Pancreas (tissue), 10 donors: ENCODE measurements at places on chromosomes 2 and 18. TPM values are rescaled to one million over a fixed set of nuclear protein-coding genes. Genes with fewer than 3 reads are reported as not detected.

- no peak for DNase-seq
Observed at GRCh38 chr2:102357937-102358336, 2.3 kb downstream of the IL18R1 start.

GRCh38 chr2:218732761-218733158, 22.1 kb downstream of the TTLL4 start:
- no peak for DNase-seq

- no peak for DNase-seq
Observed at GRCh38 chr2:129331638-129332037, 647.8 kb upstream of the RAB6C start.

GRCh38 chr2:62495761-62496160, 10.2 kb downstream of the TMEM17 start:
- no peak for DNase-seq

- no peak for DNase-seq
Observed at GRCh38 chr2:150767991-150768746, 280.7 kb upstream of the RND3 start.

DNA sequence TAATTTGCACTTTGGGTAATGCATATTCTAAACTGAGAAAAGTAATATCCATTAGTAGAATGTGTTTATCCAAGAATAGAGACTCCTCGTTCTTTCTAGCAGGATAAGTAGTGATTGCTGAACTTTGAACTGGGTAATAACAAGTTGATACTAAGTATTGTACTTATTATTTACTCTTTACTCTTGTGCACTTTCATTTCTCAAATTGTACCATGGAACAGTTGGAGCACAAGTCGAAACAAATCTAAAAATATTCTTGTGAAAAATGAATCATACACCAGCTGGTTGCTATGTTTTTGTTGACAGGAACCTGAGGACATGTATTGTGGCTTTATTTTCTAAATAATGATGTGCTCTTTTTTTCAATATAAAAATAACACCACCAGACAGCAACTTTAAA, 111.9 kb downstream of the RGPD3 start:
- no peak for DNase-seq

DNA sequence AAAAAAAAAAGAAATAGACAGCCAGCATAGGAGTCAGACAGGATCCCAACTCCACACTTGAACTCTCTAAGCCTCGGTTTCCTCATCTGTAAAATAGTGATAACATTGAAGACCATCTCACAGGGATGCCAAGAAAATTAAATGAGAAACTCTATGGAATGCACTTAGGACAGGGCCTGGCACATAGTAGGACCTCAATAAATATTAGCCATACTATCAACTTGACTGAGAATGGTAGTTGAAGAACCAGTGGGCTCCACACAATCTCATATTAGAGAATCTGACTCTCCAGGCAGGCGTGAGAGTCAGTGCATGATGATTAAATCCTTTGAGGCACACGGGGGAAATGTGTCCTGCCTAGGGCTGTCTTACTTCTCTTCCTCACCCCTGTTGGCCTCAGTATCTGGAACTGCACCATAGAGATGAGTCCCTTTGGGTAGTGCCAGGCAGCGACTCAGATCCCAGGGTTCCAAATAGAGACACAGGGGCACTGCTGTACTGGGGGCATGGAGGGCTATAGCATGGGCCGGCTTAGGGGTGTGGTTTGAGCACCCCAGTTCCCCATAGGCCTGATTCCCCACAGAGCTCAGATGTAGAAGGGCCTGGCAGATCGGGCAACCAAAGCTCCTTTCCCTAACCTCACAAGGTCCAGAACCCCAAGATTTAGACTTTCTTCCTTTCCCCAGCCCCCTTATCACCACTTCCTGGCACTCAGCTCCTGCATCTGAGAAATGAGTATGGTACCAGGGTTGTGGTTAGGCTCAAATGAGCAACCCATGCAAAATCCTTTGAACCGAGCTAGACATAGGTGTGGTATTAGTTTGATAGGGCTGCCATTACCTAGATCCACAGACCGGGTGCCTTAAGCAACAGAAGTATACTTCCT, 51.3 kb upstream of the CAB39 start:
- no peak for DNase-seq

DNA sequence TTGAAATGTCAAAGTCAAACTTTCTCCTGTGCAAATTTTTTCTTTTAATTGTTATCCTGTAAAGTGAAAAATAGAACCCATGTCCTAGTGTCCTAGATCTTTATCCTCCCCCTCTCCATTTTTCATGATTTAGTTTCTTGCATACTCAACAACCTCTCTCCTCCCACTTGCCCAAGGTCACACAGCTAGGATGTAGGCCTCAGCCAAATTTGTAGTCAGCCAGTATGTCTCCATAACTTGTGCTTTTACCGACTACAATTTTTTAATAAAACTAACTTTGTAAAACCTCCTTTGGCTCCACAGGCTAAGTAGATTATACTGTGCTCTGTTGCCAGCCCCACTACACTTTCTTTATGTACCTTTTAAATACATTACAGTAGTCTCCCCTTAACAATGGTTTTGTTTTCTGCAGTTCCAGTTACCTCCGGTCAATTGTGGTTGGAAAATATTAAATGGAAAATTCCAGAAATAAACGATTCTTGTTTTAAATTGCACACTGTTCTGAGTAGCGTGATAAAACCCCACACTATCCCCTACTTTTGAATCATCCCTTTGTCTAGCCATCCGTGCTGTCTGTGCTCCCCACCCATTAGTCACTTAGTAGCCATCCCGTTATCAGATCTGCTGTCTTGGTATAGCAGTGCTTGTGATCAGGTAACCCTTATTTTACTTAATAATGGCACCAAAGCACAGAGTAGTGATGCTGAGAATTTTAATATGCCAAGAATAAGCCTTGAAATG, 22.8 kb downstream of the GULP1 start:
- no peak for DNase-seq

GRCh38 chr2:64581777-64582539, 57.8 kb downstream of the AFTPH start:
- no peak for DNase-seq

- DNase-seq: no peak
Observed at GRCh38 chr2:237320801-237321560, 93.0 kb downstream of the COL6A3 start.

GRCh38 chr18:42080340-42080739, 125.3 kb downstream of the PIK3C3 start:
- DNase-seq: no peak

- no peak for DNase-seq
Observed at GRCh38 chr2:69594341-69594740, 49.2 kb downstream of the AAK1 start.

GRCh38 chr2:124258140-124258880, 233.2 kb downstream of the CNTNAP5 start:
- DNase-seq: no peak

DNA sequence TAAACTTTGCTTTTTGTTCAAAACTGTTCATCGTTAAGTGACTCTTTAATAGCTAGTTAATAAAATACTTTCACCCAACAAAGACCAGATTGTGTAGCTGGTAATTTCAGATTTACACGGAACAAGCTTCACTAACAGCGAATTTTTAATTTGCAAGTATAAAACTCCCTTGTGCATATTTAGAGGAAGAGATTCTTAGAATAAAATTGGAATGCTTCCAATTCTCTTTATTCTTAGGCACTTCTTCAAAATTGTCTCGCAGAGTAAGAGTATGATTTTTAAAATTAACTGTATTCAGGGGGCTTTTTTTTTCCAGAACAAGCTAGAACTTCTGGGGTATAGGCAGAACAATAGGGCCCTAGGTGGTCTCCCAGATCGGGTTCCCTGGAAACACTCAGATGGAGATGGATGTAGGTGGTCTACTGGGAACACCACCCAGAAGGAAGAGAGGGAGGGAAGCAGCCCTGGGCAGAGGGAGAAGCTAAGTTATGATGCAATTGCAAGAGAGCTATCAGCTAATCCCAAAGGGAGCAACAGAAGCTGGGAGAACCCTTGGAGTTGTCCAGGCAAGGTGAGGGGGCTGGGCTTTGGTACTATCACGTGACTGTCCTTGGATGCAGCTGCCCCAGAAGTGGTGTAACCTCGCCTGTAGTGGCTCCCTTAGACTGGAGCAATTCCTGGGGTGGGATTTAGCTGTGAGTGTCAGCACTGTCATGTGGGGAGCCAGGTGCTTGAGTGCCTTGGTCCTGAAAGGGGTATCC, 151.7 kb upstream of the ASB18 start:
- DNase-seq: no peak

- DNase-seq: no peak
Observed at GRCh38 chr2:241837197-241837965, 21.3 kb downstream of the PDCD1 start.

- no peak for DNase-seq
Observed at GRCh38 chr2:31386648-31387047, 27.9 kb downstream of the XDH start.

DNA sequence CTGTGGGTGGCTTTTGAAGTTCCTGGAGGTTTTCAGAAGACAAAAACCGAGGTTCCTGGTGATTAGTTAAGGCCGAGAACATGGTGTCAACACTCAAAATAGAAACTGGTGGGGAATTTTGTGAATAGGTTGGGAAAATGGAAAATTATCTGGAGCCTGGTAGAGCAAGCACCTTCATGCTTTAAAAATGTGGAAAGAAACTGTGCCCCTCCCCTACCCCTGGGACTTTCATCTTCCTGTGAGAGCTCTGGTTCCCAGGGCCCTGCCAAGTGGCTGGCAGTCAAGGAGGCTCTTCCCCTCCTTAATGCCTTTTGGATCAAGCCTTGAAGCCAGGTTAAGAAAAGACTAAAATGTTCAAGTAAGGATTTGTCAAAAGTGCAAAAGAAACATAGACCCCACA, 1.9 kb upstream of the CRACDL start:
- no peak for DNase-seq

- DNase-seq: no peak
Observed at GRCh38 chr2:150085478-150085877, 402.0 kb downstream of the RND3 start.

DNA sequence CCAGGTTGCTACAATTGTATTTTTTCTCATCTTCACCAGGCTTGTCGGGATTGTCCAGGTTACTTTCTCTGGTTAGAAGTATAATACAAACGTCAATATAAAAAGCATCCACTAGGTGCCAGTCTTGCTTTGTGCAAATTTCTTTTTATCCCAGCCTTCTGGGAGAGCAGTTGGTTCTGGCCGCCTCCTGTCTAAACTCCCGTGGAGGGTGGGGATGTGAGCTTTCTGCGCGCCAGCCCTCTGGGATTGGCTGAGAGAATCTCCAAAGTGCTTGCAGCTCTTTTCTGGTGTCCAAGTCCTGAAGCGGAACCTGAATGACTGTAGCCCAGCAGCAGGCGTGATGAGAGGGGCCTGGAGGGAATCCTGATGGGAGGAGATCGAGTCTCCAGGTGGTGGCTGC, 22.4 kb upstream of the TOGARAM2 start:
- DNase-seq: peak; percentile 50

DNA sequence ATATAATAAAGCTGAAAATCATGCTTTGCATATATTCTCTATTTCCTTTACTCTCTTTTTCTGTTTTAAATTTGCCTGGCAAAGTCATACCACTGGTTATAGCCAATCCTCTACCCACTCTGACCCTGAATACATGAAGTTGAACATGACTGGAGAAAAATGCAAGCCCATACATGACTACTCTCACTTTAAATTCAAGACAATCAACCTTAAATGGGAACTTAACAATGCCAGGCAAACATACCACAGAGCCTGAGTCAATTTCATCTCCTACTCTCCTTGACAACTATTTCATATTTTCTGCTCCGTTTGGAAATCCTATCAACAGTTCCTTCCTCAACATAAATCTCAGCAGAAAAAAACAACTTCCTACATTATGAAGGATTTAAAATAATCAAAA, 22.6 kb downstream of the RAD51AP2 start:
- DNase-seq: no peak

GRCh38 chr2:12304564-12305171, 412.1 kb upstream of the TRIB2 start:
- DNase-seq: no peak

DNA sequence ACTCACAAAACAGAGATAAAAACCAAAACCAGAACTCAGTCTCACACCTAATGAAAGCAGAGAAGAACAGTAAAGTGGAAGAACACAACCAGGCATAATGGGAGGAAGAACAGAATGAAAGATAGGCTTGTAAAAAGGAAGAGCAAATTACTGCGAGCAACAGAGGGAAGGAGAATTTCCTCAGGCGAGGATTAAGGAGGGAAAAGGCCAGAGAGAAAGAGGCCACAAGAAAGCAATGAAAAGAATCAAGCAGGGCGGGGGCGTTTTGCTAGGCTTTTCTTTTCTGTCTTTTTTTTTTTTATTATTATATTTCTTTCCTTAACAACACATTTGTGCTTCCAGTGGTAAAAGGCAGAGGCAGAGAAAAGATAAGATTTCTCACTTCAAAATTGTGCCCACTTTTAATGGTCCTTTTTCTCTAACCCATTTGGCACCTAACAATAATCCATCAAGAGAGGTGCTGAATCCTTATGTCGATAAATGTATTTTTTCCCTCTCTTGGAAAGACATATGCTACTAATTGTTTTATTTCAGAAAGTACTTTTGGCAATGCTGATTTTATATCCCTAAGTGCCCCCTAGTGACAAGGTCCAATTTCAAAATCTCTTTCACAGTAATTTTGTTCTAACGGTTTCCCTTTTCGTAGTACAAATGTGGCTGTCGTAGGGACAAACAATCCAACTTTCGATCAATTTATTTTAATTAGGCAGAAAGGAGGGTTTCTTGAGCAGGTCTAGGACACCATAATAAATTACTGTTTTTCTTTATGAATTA, 138.7 kb upstream of the AQP4 start:
- DNase-seq: no peak

- no peak for DNase-seq
Observed at GRCh38 chr2:217279556-217279955, 419.7 kb upstream of the TNP1 start.

GRCh38 chr2:119474371-119475224, 42.9 kb downstream of the TMEM37 start:
- DNase-seq: no peak

The CHRNG gene
- not detected for total RNA-seq

The CNTNAP5 gene
- 0.12 TPM for total RNA-seq

The HOXD1 gene
- total RNA-seq: 0.21 TPM

The ACVR2A gene
- 7.2 TPM for total RNA-seq

The KLF7 gene
- 8.8 TPM for total RNA-seq

The KCNK3 gene
- total RNA-seq: 29.2 TPM

The SKOR2 gene
- not detected for total RNA-seq

The QPCT gene
- 9.3 TPM for total RNA-seq

The UGT1A5 gene
- not detected for total RNA-seq

The ZSCAN30 gene
- 5.2 TPM for total RNA-seq

The GPAT2 gene
- total RNA-seq: 1.6 TPM

The CCDC85A gene
- 0.51 TPM for total RNA-seq

The BZW1 gene
- total RNA-seq: 65.7 TPM
